ENCODE measurements at places on chromosomes 11 and 22. TPM values are rescaled to one million over a fixed set of nuclear protein-coding genes. Genes with fewer than 3 reads are reported as not detected.

DNA sequence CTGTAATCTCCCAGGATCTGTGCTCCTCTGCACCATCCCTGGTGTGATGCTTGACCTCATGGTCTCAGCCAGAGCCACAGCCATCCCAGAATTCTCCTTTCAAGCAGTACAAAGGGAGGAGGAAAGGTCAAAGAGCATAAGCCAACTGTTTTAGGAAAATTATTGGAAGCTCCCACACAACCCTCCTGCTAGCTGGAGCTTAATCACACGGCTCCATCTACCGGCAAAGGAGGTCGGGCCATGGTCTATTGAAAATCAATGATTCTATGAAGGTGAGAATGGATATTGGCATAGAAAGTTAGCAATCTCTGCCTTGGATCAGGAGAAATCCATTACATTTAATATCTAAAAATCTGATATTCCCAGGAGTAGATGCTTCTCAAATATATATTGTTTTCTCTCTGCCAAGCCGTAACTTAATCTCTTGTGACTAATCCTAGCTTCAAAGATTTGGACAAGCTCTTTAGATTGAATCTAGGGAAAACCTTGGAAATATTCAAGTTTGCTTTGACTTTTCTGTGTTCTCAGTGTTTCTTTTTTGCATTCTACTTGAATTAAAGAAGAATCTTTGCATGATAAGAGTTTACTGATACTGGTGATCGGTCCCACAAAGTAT is 259.6 kb downstream of the NTM start:
- no peak for DNase-seq

The SBF2 gene
- total RNA-seq: 45.4 TPM

DNA sequence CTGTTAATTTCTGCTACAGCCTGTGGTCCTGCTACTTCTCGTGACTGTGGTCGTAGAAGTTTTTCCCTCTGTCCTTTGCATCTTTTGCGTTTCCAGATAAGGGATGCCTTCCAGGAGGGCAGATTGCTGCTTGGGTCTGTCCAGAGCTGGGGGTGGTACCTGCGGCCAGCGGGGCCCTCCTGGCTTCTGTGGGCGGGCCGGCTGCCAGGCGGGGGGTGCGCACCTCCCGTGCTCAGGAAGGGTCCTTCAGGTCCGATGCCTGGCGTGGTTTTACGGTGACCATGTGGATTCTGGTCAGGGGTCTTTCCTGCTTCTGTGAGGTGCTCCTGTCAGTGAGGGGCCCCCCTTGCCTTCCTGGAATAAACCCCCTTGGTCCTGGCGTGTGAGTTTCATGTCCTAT is 84.8 kb downstream of the KCNQ1 start:
- DNase-seq: peak; percentile 17

DNA sequence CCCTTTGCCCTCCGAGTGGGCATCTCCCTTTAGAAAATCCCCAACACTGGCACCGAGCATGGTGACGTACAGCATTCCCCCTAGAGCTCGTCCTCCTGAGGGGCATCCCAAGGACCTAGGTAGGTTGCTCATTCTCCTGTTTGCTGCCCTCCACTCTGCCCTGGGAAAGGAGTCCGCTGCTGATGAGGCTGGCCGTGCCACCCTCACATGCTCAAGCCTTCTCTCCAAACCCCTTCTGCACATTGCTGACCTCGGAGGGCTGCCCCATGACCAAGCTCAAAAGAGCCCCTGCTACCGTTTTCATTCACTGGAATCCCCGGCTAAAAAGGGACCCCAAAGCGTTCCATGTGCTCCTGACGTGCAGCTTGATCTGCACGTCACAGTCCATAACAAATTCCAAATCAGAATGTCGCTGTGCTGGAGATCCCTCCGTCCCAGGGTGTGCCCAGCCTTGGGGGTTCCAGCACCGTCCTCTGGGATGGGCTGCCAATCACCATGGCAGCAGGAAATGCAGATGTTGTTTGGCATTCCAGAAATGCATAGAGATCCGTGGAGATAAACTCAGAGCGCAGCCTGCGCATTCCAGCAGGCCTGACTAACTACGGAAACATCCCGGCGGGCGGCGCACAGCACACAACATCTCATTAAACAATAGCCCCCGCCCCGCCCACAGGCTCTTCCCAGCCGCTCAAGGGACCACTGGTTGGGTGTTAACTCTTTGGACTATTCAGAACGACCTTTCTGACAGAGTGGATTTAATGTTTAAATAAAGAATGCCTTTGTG is 26.3 kb upstream of the GNB1L start:
- no peak for DNase-seq

The YAP1 gene
- total RNA-seq: 99.2 TPM

DNA sequence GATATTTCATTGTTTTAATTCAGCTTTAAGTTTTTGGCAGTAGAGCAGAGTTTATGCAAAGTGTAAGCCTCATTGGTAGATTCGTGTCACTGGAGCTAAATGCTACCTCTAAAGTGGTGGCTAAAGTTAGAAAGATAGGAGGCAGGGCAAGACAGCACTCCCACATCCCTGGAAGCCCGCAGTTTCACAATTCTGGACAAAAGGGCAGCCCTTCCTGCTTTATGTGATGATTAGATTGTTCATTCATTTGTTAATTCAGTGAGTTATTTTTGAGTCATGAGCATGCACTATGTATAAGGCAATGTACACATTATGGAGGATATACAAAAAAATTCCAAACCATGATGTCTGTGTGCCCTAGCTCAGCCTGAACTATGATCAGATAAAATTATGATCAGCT is 52.1 kb upstream of the EIF3M start:
- DNase-seq: no peak

DNA sequence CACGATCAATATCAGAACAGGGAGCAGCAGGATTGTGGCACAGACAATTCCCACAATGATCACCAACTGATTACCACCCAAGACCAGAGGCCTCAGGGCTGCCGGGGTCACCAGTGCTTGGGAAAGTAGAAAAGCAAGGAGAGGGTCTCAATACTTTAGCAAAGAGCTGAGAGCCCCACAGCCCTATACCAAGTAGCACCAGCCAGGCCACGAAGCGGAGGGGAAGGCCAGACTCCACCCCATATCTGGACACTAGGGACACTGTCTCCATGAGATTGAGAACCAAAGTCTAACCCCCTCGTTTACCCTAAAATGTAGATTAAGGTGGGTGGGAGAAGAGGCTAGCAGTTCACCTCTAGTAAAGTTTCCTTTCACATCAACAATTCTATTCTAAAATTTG is 24.1 kb upstream of the SCN2B start:
- no peak for DNase-seq

- DNase-seq: no peak
These were observed 121.3 kb downstream of the NECTIN1 start for GRCh38 chr11:119607726-119608125.

The OR52H1 gene
- not detected for total RNA-seq

DNA sequence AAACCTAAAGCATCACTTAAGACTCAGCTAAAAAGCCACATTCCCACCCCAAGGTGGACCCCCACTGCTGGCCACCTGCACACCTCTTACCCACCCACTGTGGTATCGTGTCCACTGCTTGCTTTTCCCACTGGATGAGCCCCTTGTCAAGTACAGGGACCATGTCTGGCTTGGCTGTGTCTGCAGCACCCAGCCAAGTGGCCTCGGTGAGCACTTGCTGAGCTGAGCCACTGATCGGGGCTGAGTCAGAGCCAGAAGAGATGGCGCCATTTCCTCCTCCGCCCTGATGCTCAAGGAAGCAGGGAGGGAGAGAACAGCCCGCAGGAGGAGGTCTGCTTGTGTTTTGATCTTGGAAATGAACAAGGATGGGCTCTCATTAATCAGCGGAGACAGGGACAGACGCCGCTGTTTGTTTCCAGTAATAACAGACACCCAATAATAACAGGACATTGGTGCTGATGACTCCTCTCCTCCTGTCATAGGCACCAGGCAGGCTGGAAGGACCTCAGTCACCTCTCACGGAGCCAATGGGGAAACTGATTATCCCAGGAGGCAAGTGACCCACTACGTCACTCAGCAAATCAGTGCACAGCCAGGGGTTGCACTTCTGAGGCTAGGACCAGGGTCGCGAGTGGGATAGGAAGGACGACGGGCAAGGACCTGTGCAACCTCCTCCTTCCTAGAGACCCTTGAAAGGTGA is 85.2 kb upstream of the RTL6 start:
- no peak for DNase-seq

DNA sequence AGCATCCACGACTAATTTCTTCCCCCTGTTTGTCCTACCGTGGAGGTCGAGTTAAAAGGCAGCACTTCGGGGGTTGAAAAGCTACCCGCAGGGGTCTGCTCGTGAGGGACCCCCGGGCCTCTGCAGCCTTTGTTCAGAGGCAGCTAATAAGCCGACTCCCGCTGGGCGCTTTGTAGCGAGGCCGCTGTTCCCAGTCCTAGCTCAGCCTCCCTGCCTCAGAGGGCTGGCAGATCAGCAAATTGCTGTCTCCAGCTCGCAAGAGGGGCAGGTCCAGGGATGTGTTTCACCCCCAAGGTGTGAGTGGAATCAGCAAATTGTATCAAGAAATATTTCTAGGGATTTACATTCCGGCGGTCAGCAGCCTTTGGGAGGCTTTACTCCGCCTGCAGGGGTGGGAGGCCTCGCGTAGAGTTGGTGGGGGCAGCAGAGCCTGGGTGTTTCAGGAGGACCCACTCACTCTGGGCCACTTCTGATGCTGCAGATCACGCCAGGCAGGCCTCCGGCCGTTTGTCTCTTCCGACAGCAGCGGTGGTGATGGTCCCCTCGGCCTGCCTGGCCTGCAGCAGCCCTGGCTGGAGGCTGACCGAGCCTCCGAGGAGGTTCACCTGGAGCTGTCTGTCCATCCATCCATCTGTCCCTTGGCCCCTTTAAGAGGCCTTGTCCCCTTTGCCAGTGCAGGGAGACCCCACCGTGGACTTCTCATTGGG is 21.6 kb upstream of the KCNQ1OT1 start:
- DNase-seq: no peak

DNA sequence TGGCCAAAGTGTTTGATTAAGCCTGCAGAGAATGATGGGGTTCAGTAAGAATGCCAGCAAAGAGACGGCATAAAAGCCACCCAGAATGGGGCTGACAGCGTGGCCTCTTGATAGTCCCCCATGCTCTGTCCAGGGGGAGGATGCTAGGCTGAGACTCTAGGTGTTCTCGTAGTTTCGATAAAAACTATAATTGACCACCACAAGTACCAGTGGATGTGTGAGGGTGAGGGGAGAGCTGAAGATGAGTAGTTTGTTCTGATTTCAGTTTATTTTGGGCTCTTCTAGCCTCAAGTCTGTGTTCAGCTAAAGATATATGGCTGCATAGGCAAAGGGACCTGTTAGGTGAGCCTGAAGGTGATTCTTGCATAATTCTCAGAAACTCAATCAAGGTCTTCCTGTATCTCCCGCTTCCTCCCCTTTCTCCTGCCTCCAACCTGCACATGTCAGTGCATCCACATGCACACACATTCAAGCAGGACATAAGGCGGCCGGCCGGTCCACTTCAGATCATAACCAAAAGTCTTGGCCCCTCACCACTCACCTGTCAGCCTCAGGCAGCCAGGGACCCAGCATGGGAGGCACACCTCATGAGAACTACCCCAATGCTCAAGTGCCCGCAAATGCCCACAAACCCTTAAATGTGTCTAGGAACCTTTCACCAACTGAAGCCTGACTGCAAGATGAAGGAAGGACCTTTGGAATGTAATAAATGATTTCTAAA is 31.2 kb downstream of the FLI1 start:
- no peak for DNase-seq

The APOL2 gene
- 32.8 TPM for total RNA-seq

- no peak for DNase-seq
These were observed 59.2 kb upstream of the PGR start for GRCh38 chr11:101188801-101189200.

The GLYAT gene
- total RNA-seq: not detected

GRCh38 chr11:12674571-12674935 is 332 bp downstream of the TEAD1 start:
- DNase-seq: no peak

- no peak for DNase-seq
These were observed 40.9 kb upstream of the MYEOV start for GRCh38 chr11:69253028-69253427.

DNA sequence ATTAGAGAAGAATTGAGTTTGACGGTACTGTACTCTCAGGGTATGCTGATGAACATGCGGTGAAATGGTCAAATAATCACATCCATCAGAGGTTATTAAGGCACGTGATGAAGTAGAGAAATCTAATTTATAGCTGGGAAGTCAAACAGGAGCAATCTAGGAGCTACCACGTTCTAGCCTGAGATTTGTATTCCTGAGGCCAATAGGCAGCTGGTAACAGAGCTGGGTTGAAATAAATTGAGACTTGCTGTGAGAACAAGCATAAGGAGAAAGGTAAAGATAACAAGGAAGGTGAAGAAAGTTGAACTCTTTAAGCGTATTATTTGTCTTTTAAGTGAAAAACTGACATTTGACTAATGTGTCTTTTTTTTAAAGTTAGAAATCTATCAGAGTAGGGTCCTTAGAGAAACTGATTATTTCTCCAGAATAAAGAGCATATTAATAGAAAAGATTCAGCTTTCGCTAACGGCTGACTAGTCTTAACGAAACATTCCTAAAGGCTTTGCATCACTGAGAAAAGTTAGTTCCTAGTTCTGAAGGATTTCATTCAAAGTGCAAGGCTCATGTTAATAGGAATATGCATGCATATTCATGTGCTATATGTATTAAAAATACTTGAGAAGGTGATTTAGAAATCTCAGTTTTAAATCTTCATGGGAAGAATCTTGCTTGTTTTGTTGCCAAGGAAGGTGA is 5.2 kb upstream of the WEE1 start:
- no peak for DNase-seq

The BLID gene
- total RNA-seq: not detected

GRCh38 chr11:73507086-73507485 is 90.8 kb downstream of the FAM168A start:
- DNase-seq: no peak

The KCTD17 gene
- 22.1 TPM for total RNA-seq

GRCh38 chr11:118715245-118715831 is 35.9 kb upstream of the TREH start:
- DNase-seq: no peak

DNA sequence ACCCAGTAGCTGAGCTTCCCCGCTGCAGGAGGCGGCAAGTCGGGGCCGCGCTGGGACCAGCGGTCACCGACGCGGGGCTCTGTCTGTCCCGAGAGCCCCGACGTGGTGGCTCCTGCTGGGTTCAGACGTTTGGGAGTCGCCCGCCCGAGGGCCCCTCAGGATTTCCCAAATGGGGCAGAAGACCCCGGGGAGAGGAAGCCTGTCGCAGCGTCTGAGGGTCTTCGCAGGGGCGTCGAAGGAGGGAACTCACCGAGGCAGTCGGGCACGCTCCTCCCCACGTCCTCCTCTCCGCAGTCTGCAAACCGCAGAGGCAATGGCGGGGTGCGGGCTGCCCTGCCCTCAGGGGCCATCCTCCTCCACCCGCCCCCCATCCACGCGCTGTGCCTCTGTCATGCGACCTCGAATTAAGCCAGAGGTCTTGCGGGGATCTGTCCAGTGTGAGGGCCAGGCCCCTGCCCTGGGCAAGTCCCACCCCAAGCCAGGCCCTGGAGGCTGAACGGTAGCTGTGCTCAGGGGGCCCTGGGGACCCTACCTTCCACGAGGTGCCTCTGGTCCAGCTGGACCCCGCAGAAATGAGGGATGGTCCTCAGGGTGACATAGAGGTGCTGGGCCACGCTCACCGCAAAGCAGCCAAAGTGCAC is 12.5 kb downstream of the IL17REL start:
- DNase-seq: peak; percentile 61
